ENCODE measurements at places on chromosomes 3 and 15.

DNA sequence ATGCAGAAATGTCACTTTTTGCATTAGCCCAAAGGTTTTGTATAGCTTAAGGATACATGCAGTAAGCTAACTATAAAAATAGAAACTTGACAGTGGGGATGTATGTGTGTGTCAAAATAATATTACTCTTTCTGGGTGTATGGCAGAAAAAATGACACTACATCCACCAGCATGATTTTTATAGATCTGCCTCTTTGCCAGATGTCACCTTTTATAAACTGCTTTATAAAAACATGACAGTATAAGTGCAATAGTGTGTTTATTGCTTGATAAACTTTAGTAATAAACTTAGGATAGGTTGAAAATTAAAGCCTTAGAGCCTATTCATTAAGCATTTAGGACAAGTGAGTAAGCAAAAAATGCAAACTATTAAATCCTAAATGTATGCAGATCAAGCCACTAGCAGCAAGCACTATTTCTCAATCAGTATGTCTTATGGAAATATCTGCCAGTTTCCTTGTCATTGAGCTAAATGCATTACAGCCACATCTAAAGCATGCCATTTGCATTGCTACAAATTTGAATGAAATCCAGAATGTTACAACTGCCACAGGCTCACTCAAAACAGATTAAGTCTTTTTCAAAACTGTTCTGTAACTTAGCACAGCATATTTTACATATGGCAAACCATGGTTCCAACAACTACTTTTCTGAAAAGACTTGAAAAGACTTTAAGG, 935.0 kb downstream of the FHIT start:
- DNase-seq = no peak

DNA sequence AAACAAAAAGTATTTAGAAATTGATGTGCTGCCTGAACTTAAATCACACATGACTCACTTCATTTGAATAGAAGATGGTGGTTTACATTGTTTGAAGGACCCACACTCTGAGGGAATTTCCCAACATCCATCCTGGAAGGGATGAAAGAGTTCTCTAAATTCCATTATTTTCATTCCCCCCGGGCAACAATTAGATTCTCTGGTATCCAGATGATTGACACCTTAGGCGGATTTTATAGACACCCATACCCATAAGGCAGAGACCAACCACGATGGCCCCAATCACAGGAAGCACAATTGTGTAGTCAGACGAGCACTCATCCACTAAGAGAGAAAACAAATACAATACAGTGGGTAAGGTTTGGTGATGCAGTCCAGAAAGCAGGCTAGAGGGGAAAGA, 24.6 kb upstream of the MCCC1 start:
- no peak for DNase-seq

DNA sequence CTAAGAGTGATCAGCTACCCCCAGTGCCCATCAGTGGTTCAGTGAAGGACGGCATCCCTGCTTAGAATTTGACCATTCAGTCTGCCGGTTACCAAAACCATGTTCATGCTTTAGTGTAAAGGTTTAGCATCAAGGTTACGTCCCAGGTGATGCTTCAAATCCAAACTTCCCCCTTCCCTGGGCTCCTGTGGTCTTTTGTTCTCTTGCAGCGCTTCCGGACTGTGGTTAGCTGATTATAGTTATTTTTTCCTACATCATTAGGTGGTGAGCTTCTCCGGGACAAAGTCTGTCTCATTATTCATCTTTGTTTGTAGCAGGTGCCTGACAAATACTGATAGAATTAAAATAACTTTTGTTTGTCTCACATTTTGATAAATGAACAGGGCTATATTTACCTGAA, 28.3 kb upstream of the MYZAP start:
- DNase-seq = no peak

- no peak for DNase-seq
Measured at GRCh38 chr3:377158-377561, 180.6 kb downstream of the CHL1 start.

DNA sequence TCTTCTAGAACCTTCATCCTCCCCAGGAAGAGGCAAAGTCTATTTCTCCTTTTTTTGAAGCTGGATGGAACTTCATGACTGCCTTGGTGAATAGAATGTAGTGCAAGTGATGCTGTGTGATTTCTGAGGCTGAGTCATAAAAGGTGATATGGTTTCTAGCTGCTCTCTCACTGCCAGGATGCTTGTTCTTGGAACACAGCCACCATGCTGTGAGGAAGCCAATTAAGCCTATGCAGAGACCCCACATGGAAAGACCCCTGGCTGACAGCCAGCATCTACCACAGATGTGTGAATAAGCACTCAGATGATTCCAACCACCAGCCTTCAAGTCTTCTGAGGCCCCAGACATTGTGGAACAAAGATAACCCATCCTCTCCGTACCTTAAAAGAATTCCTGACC, 57.0 kb downstream of the ISL2 start:
- peak; percentile 73 for DNase-seq

GRCh38 chr3:183635107-183635430, 354 bp upstream of the KLHL24 start:
- DNase-seq = no peak

GRCh38 chr3:155560135-155560534, 184.7 kb downstream of the PLCH1 start:
- no peak for DNase-seq
